Left ventricle myocardium inferior (tissue), 1 donor: ENCODE measurements at places on chromosomes 13 and 19. TPM values are rescaled to one million over a fixed set of nuclear protein-coding genes. Genes with fewer than 3 reads are reported as not detected.
A peak's percentile ranks its signal among the peaks of the same experiment; 100 is the strongest.

DNA sequence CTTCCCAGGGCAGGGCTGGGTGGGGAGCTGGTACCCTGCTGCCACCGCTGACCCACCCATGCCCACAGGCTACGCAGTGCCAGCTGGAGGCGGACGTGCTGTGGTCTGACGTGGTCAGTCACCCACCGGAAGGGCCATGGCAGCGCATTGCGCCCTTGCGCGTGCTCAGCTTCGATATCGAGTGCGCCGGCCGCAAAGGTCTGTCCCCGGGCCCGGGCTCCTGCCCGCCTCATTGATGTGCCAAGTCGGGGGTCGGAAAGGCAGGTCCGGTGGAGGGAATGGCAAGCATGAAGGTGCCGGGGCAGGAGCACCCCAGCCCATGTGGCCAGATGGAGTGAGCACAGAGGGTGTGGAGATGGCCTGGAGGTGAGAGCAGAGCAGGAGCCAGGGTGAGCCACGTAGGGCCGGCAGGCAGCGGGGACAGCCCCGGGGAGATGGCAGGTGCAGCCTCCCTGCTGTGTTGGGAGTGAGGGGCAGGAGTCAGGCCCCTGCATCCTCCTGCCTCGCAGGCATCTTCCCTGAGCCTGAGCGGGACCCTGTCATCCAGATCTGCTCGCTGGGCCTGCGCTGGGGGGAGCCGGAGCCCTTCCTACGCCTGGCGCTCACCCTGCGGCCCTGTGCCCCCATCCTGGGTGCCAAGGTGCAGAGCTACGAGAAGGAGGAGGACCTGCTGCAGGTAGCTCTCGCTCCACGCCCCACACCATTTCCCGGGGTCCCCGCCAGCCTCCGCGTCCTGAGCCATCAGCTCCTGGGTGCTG is 16.0 kb upstream of the SPIB start:
- H3K4me3 ChIP-seq: no peak overlapping the region
- no peaks in the 10 kb centered on the region for H3K27me3 ChIP-seq
- no peak overlapping the region for H3K27ac ChIP-seq
- H3K36me3 ChIP-seq: peaks cover 30% of the 10 kb centered on the region
- no peak for DNase-seq

Gene ZNF570
- total RNA-seq: 7.9 TPM

DNA sequence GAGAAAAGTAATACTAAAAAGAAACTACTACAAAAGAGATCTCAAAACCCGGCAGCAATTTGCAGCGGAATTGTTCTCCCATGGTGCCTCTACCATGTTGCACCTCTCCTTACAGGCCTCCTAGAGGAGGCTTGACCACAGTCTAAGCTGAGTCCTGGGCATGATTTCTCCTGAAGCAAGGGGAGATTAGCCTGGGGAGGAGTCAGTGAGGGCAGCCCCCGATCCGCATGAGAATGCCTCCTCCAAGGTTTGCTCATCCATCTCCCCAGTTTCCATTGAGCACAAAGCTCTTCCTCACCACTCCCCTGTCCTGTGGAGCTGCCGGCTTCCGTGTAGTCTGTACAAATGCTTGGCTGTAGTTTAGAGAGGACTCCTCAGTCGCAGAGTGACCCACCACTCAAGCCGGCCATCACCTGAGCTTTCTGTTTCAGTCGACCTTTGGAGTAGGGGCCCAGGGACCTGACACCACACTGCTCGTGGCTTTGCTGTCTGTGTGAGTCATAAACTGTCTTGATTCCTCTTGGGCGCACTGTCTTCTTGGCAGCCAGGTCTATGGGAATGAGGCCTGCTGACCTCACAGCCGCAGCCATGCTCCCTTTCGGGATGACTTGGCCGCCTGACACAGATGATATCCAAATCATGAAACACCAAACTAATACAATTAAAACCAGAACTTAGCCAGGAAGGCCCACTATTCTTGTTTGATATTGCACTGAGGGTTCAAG is 72.3 kb downstream of the C1QTNF9 start:
- H3K4me1 ChIP-seq: no peaks in the 10 kb centered on the region
- no peak for DNase-seq
- no peak overlapping the region for H3K27ac ChIP-seq
- no peaks in the 10 kb centered on the region for H3K36me3 ChIP-seq

Gene DDA1
- 35.7 TPM for total RNA-seq

DNA sequence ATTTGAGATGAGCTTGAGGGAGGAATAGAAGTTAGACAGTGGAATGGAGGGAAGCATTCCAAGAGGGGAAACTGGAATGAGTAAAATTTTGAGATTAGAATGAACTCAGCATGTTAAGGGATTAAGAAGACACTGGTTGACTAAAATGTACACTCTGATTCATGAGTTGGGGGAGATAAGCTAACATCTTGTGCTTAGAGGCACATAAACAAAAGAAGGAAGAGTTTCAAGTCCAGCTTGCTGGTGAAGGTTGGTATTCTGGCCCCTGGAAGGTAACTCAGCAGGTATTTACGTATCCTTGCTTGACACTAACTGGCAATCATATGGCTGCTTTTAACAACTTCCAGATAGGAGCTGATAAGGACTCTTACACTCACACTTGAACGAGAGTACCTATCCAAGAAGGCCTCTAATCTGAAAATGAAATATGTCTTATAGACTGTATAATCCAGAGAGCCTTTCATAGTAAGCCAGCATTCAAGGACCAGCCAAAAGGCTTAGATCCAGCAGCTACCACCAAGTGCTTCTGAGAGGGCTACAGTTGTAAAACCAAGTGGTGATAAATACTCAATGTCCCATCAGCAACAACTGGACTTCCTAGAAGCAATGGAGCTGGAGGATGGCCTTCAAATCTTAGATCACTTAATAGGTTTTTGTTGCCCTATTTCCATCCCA is 149.7 kb upstream of the SERP2 start:
- H3K4me3 ChIP-seq: no peak overlapping the region
- H3K27ac ChIP-seq: peak overlapping the region; percentile 82
- peaks cover 32% of the 10 kb centered on the region for H3K4me1 ChIP-seq
- H3K36me3 ChIP-seq: no peaks in the 10 kb centered on the region

GRCh38 chr19:46931202-46931601 is 70.4 kb downstream of the ARHGAP35 start:
- H3K27me3 ChIP-seq: no peaks in the 10 kb centered on the region
- peaks cover 98% of the 10 kb centered on the region for H3K4me1 ChIP-seq
- no peaks in the 10 kb centered on the region for H3K36me3 ChIP-seq
- H3K27ac ChIP-seq: peak overlapping the region; percentile 10

GRCh38 chr13:45206340-45206739 is 5.5 kb upstream of the KCTD4 start:
- H3K36me3 ChIP-seq: peaks cover 11% of the 10 kb centered on the region
- H3K27me3 ChIP-seq: no peaks in the 10 kb centered on the region
- no peak overlapping the region for H3K4me3 ChIP-seq
- no peak for DNase-seq
- H3K27ac ChIP-seq: peak overlapping the region; percentile 83

GRCh38 chr19:55112777-55113569 is 4.5 kb downstream of the PPP1R12C start:
- peak overlapping the region; percentile 95 for H3K27ac ChIP-seq
- H3K27me3 ChIP-seq: no peaks in the 10 kb centered on the region
- peaks cover 66% of the 10 kb centered on the region for H3K4me1 ChIP-seq
- no peak for DNase-seq

Gene SOHLH2
- total RNA-seq: not detected

Gene ZNF888
- total RNA-seq: 1.6 TPM

DNA sequence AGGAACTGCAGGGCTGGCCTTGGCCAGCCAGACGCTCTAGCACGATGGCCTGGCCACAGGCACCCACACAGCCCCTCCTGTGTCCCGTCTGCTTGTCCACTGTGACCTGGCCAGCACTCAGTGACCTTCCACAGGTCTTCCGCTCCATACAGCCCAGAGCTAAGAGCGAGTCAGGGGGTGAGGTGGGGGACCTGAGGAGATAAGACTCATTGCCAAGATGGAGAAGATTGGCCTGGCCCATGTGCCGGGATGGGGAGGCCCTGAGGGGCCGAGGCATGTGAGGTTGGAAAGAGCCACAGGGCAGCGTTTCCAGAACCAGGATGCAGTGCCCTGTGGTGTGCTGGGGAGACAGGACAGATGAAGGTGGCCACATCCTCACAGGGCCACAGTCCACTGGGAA is 10.2 kb upstream of the SLC7A9 start:
- DNase-seq: no peak
- no peak overlapping the region for H3K4me3 ChIP-seq
- no peaks in the 10 kb centered on the region for H3K4me1 ChIP-seq
- H3K36me3 ChIP-seq: peaks cover 35% of the 10 kb centered on the region
- H3K27me3 ChIP-seq: no peaks in the 10 kb centered on the region

Gene C19orf85
- not detected for total RNA-seq

DNA sequence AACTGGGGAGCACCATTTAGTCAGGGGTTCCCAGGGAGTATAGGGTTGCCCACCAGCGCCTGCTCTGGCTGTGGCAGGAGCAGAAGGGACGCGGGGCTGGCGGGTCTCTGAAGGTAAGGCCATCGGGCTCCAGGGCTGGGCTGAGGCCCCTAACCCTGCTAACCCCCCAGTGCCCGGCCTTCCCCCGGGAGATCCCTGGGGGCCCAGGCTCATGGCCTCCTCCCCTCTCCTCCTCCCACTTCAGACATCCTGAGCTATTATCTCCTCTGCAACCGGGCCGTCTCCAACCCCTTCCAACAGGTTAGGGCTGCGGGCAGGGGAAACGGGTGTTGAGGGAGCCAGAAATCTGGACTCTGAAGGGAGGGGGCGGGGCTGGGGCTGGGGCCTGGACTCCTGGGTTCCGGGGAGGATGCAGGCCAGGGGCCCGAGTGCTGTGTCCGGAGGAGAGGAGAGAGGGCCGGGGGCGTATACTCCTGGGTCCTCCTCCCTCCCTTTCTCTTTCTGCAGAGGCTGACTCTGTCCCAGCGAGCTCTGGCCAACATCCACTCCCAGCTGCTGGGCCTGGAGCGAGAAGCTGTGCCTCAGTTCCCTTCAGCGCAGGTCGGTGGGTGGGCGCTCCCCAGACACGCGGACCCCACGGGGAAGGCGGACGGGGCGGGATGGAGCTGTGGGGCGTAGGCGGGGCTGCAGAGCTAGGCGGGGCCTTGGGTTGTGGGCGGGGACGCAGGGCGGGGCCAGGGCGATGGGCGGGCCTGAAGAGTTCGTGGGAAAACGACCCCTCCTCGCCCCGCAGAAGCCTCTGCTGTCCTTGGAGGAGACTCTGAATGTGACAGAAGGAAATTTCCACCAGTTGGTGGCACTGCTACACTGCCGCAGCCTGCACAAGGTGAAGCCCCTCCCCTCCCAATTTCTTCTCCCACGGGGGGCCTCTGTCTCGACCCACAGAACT is 15.3 kb downstream of the TTYH1 start:
- H3K27ac ChIP-seq: peak overlapping the region; percentile 27
- H3K27me3 ChIP-seq: peaks cover 77% of the 10 kb centered on the region
- peak overlapping the region; percentile 51 for H3K4me3 ChIP-seq
- H3K4me1 ChIP-seq: peaks cover 38% of the 10 kb centered on the region
- DNase-seq: peak; percentile 47
- H3K36me3 ChIP-seq: no peaks in the 10 kb centered on the region

- H3K27ac ChIP-seq: no peak overlapping the region
- H3K4me1 ChIP-seq: no peaks in the 10 kb centered on the region
- H3K36me3 ChIP-seq: no peaks in the 10 kb centered on the region
Observed at GRCh38 chr19:51071095-51071405, 6.2 kb upstream of the KLK13 start.

Gene ZSWIM9
- 7.6 TPM for total RNA-seq

Gene DZIP1
- total RNA-seq: 3.8 TPM

DNA sequence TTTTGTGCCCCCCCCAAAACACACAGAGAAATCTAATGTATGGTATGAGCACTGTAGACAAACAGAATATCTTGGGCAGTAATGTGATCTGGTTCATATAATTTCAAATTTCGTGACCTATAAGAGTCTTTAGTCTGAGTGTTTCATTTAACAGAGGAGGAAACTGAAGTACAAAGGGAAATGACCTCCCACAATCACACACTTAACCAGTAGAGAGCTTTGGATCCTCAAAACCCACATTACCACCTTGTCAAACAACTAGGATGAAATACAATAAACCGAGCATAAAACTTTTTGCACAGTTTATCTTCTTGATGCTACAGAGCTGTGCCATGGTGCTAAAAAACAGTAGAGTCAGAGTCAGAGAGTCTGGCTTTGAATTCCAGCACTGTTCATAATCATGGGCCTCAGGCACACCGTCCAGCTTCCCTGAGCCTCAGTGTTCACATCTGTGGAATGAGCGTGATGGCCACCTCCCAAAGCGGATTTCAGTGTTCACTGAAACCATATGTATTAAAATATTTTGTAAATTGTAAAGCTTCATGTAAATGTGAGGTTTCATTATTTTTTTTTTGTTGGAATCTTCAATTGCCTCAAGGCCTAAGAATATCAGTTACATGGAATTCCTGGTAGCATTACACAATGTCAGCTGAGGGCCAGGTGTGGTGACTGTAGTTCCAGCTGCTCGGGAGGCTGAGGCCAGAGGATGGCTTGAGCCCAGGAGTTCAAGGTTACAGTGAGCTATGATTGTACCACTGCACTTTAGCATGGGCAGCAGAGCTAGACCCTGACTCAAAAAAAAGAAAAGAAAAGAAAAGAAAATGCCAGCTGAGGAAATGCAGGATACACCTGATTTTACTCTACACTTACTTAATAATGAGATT is 126.4 kb upstream of the FRY start:
- H3K27me3 ChIP-seq: no peaks in the 10 kb centered on the region
- H3K27ac ChIP-seq: no peak overlapping the region
- DNase-seq: no peak

Gene PEAK3
- 0.77 TPM for total RNA-seq

DNA sequence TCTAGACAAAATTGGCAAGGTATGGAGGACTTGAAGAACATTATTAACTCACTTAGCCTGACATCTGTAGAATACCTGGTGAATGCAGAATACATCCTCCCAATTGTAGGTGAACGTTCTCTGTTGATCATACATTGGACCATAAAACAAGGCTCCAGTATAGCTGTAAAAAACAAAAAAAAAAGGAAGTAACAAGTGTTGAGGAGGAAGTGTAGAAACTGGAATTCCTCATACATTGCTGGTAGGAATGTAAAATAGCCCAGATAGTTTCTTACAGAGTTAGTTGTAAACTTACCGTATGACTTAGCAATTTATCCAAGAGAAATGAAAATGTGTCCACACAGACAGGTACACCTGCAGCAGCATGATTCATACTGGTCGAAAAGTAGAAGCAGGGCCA is 44.8 kb downstream of the TSSK6 start:
- DNase-seq: no peak
- no peak overlapping the region for H3K27ac ChIP-seq
- H3K4me3 ChIP-seq: no peak overlapping the region
- peaks cover 36% of the 10 kb centered on the region for H3K4me1 ChIP-seq
- no peaks in the 10 kb centered on the region for H3K27me3 ChIP-seq
- H3K36me3 ChIP-seq: peaks cover 47% of the 10 kb centered on the region

- H3K27ac ChIP-seq: peak overlapping the region; percentile 95
- peaks cover 3% of the 10 kb centered on the region for H3K36me3 ChIP-seq
- no peak for DNase-seq
- H3K4me3 ChIP-seq: no peak overlapping the region
- no peaks in the 10 kb centered on the region for H3K27me3 ChIP-seq
Observed at GRCh38 chr19:38661136-38661535, 13.7 kb downstream of the ACTN4 start.

DNA sequence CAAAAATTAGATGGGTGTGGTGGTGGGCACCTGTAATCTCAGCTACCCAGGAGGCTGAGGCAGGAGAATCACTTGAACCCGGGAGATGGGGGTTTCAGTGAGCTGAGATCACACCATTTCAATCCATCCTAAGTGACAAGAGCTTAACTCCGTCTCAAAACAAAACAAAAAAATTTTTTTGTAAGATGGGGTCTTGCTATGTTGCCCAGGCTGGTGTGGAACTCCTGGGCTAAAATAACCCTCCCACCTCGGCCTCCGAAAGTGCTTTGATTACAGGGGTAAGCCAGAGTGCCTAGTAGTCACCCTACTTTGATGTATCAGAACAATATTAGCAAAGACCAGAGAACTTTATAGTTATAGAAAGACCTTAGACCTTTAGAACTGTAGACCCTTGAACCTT is 7.9 kb downstream of the SPTBN4 start:
- no peaks in the 10 kb centered on the region for H3K27me3 ChIP-seq
- H3K4me3 ChIP-seq: no peak overlapping the region
- no peak overlapping the region for H3K27ac ChIP-seq
- H3K4me1 ChIP-seq: no peaks in the 10 kb centered on the region
- no peak for DNase-seq
- no peaks in the 10 kb centered on the region for H3K36me3 ChIP-seq
